Activated CD4-positive, alpha-beta T cell treated with anti-CD3 and anti-CD28 coated beads for 1 hour (primary cell): ENCODE measurements at places on chromosomes 11 and 22.

DNA sequence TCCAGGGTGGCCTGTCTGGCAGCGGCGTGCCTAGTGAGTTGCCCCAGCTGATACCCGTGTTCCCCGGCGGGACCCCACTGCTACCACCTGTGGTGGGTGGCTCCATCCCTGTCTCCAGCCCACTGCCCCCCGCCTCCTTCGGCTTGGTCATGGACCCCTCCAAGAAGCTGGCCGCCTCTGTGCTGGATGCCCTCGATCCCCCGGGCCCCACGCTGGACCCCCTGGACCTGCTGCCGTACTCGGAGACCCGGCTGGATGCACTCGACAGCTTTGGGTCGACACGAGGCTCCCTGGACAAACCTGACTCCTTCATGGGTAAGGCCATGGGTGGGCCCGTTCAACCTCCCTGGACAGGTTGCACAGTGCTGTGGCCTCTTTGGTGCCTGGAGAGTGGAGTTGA lies 38.5 kb downstream of the ZC3H7B start:
- DNase-seq, result no peak

DNA sequence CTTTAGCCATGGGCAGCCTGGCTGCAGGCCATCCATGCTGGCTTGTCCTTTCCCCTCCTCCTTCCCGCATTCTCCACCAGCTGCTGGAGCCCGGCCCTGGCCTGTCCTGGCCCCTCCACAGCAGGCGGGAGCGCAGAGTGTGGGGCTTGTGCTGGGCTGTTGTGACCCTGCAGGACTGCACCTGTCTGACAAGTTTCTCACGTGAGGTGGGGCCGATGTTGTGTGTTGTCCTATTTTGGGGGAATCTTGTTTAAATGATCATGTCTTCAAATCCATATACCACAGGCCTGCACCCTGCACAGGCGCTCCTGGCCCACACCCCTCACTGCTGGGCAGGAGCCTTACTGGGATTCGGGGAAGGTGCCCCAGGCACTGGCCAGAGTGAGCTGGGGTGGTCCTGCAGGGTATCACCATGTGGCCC lies 30.4 kb downstream of the TBC1D22A start:
- no peak for DNase-seq

DNA sequence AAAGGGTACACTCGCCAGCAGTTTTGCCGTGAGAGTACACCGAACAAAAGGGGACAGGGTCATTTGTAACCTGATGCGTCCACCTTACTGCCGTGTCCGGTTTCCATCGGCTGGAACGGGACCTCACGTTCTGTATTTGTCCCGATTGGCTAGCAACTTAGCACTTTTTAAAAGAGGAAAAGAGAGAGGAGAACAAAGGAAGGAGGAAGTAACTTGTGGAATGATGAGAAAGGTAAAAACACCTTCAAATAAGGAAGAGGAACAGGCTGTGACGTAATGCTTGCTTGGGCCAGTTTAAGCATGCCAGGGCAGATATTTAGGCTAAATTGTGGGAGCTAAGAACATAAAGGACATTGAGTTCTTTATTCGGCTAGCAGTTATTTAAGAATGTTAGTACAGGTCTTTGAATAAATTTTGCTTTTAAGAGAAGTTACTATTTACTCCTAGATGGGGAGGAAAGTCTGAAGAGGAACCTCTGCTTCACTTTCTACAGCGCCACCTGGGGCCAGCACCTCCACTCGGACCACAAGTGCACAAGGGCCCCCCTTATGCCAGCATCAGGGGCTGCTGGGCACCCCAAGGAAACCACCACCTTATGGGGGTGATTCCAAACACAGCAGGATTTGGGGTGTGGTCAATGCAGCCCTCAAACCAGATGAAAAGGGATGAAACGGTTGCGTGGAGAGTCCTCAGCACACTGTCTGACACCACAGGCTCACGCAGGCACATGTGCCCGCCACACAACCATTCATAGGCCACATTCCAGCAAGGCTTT lies 5.8 kb downstream of the ARSA start:
- no peak for DNase-seq

DNA sequence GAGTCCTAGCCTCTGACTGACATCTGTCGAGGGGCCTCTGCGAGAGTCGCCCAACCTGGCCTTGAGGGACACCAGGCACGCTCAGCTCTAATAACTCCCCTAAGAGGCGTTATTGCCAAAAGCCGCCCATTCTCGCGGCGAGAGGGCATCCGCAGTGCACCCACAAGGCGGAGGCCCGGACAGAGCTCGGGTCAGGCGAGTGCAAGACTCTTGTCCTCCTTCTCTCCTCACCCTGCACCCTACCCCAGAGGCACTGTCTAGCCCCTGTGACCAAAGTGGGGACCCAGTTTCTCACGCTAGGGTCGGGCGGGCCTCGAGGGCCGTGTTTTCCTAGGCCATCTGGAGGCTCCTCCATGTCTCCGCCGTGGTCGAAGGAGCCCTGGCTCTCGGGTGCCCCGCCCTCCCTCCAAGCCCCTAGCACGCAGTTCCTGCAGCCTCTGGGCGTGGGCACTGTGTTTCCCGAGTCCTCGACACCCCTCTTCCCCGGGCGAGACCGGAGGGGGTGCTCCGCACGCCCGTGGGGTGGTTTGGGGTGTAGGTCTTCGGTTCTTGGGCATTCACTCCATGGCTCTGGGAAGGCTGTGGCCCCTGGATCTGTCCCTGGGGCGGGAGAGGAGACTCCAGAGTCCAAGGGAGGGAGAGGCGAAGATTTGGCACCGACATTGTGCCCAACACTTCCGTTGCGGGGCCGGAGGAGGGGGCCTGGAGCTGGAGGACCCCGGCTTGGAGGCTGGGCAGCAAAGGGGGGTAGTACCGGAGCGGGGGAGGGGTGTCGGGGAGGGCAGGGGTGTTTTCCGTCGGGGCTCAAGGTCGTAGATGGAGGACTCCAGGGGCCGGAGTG lies 1.0 kb downstream of the CHRM4 start:
- no peak for DNase-seq

DNA sequence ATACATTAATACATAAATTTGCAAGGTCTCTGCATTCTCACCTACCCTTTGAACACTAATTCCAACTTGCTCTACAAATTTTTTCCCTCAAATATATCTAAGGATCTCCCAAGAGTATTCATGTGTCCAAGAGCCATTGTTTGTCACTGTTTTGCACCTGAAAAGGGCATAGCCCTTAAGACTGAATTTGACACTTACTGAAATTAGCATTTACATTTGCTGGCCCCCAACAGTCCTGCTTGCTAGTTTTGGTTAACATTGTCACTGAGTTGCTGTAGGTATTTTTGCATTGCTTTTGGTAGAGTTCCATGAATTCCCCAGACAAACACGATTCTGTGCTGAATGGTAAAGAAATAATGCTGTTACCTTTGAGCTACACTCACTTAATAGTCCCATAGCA lies 57.3 kb downstream of the KCNA4 start:
- no peak for DNase-seq

DNA sequence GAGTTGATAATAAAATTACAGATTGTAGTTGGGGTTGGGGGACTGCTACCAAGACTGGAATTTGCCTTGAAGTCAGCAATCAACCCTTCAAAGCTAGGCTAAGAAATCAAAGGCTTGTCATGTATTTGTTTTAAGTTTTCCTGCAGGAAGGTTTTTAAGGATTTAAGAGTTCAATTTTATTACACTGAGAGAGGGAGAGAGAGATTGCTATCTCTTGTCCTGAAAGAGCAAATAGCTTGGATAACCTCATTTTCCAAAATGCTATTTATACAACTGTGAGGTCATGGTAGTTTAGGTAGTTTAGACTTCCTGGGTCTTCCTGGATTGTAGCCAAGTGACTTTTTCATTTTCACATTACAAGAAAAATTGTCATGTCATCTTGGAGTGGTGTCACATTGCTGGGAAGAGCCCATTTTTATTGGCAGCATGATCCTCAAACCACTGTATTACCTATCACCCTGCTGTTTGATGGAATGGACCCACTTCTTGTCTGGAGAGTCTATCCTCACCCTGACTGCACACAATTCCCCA lies 10.1 kb upstream of the PRSS23 start:
- DNase-seq, result no peak

- no peak for DNase-seq
Measured at GRCh38 chr22:22706253-22706915, 62.0 kb downstream of the GGTLC2 start.

- peak; percentile 38 for DNase-seq
Measured at GRCh38 chr22:50267591-50268390, 2.4 kb downstream of the MAPK11 start.

DNA sequence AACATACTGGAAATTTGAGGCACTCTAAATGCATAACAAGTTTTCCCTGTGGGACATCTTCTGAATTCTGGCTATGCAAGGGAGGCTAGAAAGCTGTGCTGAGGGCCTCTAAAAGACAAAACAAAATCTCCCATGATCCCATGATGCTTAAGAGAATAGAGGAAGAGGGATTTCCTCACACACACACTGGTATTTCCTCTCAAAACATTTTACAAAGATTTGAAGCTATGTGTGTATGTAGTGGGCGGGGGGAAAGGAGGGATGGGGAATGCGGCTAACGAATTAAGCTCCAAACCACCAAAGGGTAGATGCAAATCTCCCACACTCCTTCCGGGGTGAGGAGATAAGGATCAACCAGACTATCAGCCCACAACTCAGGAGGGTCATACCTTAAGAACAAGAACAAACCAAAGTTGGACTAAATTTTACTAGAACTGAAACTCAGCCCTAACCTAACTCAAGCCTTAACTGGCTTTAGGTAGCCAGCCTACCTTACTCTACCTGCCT lies 6.0 kb downstream of the OR2AT4 start:
- no peak for DNase-seq

DNA sequence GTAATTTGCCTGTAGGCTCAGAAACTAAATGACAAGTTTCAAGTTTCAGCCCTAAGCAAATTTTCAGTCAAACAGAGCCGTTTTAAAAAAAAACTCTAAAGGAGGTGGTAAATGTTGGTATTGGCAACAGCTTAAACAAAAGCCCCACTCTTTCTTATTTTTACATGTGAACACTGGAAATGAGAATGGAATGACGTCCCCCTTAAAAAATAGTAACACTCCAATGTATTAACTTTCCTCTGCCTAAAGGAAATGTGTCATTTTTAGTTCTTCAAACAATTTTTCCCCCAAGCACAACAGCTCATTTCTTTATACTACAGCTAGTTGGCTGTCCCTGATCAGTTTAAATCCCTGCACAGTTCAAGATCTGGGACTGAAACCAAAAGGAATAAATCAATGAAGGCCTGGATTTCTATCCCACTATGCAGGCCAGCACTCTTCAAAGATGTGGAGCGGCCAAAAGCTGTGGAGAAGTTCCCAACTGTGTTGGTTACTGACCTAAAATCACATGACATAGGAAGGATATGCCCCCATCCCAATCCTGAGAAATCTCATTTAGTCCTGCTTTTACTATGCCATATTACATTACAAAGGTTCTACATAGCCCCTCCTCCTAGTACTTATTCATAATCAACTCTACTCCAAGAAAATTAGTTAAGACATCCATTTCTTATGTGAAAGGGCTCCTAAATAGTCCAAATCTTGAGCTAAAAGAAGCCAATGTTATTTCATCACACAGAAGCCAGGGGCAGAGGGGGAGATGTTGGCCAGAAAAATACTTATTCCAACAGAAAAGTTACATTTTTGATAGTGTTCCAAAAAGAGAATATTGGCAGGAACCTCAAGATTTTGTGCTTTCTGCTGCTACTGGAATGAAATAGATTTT lies 95.9 kb downstream of the CADM1 start:
- no peak for DNase-seq

DNA sequence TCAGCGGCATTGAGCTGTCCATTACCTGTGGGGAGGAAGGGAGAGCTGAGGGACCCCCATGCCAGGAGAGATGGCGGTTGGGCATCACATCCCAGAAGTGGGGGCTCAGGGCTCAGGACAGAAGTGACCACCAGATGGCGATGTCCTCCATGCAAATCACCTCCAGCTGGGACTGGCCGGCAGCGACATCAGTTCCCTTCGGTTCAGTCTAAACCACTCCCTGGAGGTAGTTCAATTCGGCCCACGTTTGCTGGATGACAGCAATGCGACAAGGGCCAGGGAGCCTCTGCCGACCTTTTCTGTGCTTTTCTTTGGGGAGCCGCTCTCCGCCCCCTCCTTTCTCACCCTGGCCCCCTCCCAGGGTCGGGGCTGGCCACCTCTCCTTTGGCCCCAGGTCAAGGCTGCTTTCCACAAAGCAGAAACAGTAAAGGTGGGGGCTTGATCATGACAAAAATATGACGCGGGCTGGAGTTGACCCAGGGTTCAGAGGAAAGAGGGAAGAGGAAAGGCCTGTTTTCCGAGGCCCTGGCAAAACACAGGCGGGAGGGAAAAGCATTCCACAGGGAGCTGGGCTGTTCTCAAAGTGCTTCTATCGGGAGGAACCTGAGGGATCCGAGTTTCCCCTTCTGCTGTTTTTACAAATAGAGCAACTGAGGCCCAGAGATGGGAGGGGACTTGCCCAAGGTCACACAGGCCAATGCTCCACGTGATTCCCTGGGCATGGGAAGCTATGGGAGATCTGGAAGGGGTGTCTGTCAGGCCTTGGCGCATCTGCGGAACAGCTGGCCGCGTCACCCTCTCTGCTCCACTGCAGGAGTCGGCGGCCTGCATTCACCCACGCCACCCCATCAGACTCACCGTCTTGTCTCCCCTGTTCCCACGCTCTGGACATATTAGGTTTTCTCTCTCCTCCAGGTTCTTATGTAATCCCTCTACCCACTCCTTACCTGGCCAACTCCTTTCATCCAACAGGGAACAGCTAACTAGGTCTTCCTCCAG lies 54.7 kb downstream of the FBXO7 start:
- DNase-seq, result peak; percentile 36

- no peak for DNase-seq
Measured at GRCh38 chr11:111348147-111348546, 30.9 kb downstream of the POU2AF1 start.

DNA sequence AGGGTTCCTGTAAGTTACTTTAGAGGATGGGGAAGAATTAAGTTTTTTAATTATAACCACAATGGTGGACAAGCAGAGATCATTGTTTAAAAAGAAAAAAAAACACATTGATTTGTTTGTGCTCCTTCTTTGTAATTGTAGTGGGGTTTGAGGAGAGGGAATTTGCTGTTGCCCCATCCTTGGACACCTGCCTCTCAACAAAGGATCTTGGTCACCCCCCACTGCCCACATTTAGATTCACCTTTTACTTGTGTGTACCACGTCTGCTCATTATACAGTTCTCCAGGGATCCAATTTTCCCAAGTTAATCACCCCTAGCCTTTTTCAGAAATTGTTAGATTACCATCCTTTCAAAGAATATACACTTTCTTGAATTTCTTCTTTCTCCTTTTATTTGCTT lies 53.0 kb downstream of the DNAJC24 start:
- DNase-seq, result no peak

DNA sequence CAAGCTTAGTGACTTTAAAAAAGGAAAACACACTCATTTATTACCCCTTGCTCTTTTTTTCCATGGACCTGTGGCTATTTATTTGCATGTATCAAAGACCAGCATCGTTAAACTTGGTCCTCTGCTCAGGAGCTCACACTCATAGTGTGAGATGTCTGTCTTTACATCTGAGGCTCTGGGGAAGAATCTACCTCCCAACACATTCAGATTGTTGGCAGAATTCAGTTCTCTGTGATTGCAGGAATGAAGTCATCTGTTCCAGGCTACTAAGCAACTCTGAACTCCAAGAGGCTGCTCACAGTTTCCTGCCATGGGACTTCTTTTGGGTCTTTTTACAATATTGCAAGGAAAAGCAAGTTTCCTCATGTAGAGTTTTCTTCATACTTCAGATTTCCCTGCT lies 138.8 kb downstream of the LRRC4C start:
- no peak for DNase-seq

GRCh38 chr11:9669954-9670353 lies 6.1 kb downstream of the SWAP70 start:
- no peak for DNase-seq
